Stimulated activated CD4-positive, alpha-beta T cell treated with anti-CD3 and anti-CD28 coated beads, Interleukin-4, amount 100 ng/mL, for 1 hour (primary cell): ENCODE measurements at places on chromosomes 13 and 19.

DNA sequence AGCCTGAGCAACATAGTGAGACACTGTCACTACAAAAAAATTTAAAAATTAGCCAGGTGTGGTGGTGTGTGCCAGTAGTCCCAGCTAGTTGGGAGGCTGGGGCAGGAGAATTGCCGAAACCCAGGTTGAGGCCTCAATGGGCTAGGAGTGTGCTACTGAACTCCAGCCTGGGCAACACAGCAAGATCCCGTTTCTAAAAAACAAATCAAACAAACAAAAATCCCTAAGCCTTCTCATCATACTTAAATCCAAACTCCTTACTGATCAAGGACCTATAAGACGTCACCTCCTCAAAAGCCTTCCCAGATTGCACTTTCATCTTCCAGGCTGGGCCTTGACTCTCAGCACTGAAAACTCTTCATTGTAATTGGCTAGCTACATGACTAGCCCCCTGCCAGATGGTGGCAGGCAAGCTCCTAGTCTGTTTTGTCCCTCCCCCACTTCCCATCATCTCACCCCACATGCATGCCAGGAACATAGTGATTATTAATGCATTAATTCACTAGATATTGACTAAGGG is 17.5 kb upstream of the NANOS3 start:
- DNase-seq: no peak

DNA sequence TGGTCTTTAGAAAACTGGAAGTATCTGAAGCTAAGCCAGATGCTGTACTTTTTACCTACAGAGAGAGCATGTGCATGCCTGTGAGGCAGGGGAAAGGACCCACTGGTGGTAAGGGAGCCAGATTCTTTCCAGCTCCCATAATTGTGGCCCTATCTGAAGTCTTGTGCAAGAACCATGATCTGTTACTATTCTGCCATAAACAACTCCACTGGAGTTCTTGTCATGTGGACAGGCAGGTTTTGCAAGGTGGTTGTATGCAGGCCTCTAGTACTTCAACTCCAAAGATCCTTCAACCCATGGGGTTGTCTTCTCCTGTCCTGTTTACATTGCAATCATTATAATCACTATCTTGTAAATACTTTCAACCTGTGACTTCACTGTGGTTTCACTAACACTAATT is 14.1 kb downstream of the PROSER1 start:
- DNase-seq: no peak

DNA sequence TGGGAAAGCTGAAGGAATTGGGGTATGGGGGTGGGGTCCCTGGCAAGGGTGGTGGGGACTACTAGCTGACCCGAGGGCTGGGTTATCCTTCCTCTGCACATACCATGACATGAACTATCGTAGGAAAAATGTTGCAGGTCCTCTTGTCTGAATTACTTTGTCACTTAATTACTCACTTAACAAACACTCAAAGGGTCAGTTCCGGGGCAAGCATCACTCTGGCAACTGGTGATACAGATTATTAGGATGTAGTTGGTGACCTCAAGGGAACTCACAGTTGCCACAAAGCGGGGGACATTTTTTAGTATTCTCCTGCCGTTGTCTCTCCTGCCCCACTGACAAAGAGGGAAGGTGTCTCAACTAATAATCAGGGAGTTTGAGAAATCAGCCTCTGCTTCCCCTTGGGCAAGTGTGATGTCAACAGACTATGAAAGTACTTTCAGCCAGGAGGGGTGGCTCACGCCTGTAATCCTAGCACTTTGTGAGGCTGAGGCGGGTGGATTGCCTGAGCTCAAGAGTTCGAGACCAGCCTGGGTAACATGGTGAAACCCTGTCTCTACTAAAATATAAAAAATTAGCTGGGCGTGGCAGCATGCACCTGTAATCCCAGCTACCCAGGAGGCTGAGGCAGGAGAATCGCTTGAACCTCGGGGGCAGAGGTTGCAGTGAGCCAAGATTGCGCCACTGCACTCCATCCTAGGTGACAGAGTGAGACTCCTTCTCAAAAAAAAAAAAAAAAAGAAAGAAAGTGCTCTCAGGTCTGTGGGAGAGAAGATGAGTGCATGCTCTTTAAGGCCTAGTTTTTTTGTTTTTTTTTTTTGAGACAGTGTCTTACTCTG is 10.3 kb downstream of the DNAJB1 start:
- DNase-seq: no peak

DNA sequence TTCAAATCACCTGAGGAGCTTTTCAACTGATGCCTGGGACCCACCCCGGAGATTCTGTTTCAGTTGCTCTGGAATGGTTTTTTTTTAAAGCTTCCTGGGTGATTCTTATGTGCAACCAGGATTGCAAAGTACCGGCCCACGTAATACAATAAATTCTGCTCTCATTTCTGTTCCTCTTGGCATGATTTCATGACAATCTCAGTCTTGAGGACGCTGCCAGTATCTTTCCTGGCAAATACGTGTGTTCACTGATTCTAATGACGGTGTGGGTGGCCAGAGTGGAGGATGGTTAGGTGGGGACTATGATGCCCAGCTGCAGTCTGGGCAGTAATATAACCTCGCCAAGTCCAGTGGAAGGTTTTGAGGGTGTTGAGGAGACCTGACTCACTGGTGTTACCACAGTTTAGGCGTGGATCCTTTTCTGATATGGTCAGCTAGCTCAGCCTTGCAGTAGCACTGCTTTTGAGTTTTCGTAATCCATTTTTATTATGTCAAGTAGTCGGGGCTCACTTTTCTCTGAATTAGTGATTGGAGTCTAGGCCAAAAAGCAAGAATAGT is 49.4 kb downstream of the FAM124A start:
- no peak for DNase-seq

GRCh38 chr13:83536941-83537340 is 345.3 kb downstream of the SLITRK1 start:
- DNase-seq: no peak

GRCh38 chr19:47135156-47135555 is 4.5 kb downstream of the SAE1 start:
- DNase-seq: no peak

- DNase-seq: no peak
These were observed 575.0 kb downstream of the DIAPH3 start for GRCh38 chr13:59588717-59589067.

- DNase-seq: no peak
These were observed 724.0 kb upstream of the MIR17HG start for GRCh38 chr13:90623318-90624011.

GRCh38 chr13:100537486-100537885 is 51.1 kb downstream of the GGACT start:
- DNase-seq: no peak

GRCh38 chr13:73366241-73366640 is 307.4 kb downstream of the KLF5 start:
- DNase-seq: no peak

DNA sequence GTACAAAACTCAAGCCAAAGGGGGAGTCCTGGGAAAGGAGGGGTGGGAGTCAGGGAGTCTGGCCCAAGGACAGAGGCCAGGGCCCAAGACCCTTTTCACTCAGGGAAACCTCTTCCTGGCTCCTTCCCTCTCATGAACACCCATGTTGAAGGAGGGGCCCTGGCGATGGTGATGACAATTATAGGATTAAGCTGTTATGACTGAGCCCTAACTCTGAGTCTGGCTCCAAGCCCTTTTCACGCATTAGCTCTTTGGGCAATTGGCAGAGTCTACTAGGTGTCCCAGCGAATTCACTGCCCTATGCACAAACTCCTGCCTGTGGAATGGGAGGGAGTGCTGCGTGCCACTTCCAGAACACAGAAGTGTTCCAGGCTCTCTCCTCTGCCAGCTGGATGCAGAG is 20.7 kb downstream of the ZNF575 start:
- DNase-seq: no peak

DNA sequence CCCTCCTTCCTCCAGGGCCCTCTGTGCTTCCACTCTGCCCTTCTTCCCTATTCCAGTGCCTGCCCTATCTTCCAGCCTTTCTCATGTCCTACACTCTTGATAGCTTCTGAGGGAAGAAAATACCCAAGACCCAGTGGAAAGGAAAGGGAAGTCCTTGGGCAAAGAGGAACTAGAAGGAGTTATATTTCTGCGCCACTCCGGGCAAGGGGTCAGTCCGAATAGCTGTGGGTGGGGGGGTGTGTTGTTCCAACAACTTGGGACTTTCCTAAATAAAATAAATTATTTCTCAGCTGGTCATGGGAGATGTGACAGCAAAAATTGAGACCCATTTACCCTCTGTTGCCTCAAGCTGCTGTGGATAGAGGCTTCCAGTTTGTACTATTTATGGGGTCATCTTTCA is 23.2 kb downstream of the CABP5 start:
- no peak for DNase-seq

DNA sequence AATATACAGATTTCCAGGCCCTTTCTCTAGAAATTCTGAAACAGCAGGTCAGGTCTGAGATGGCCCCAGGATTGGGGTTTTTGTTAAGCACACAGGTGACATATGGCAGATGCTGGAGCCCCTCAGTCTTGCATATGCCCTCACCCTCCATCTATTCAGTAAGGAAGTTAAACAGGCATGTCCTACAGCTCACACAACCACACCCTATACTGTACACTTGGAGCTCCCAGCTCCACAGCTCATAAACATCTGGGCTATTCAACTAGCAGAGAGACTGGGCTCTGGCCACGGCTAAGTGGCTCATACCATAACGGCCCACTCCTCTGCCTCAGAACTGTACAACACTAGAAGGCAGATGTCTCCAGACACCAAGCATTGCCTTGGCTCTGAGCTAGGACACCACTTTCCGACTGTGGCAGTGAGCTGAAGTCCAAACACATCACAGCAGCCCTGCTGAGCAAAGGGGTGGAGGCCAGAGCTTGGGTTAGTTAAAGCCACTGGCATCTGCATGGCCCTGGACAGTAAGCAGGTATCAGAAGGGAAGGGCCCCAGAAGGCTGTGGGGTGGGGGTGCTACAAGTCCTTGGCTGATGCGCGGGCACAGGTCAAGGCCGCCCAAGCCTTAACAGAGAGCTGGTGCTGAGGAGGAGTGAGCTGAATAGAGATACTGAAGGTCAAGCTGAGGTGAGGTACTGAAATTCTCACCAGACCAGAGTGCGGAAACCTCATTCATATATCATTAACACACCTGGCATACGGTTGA is 79.1 kb downstream of the ABCC4 start:
- no peak for DNase-seq

DNA sequence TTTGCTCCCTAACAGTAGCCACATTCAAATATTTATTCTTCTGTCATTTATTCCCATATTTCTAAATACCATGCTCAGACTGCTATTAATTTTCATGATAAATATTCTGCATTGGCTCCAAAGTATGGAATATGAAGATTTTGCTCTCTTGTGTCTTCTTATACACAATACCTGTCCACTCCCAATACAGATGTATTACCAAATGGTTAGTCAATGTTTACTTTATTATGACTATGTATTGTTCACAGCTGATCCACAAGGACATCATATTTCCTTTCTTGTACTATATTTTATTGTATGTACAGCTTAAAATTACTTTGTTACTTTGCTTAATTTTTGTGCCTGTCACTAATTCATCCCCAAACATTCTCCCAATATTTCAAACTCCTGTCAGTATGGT is 322.3 kb downstream of the OXGR1 start:
- no peak for DNase-seq

DNA sequence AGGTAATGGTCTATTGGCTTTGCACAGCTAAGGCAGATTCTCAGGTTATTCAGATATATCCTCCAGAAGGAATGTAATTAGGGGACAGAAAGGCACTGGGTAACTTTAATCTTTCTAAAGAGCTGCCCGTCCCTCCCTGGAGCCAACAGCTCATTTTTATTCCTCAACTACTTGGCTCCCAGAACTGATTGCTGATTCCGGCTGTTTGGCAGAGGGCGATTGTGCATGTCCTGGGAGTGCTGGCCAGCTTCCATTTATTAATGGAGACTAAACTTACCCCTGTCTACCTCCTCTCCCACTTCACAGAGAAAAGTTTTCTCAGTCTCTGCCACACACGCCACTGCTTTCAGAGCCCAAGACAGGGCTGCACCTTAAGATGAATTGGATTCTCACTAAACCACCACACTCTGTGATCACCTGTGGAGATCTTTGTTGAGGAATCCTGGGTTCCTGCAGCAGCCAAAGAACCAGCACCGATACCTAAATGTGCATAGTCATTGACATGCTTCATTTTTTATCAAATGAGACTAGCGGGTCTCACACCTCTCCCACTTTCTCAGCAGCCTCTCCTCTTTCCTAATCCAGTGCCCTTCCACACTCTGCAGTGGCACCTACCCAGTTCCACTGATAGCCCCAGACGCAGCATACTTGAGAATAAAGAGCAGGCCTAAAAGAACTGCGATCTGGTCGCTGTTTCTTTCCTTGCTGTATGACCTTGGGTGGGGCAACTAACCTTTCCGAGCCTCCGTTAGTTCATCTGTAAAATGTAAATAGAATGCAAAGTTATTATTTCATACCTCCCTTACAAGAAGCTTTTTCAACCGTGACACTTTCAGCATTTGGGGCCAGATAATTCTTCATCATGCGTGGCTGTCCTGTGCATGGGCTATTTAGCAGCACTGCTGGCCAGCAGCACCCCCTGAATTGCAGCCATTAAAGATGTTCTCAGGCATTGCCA is 648.7 kb downstream of the UQCRFS1 start:
- no peak for DNase-seq

DNA sequence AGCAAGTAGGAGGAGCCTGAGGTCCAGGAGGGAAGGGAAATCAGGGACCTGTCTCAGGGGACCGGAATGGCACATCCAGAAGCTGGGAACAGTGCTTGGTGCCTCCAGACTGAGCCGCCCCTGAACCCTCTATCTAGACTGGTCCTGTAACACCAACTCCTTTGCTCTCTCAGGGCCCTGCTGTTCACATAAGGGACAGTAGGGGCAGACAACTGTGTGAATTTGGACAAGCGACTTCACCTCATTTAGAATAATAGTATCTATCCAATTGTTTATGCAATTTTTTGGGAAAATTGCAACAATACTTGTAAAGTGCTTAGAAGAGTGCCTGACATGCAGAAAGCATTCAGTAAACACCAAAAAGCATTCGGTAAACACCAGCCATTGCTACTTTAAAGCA is 14.0 kb downstream of the SYMPK start:
- no peak for DNase-seq

- no peak for DNase-seq
These were observed 19.2 kb downstream of the SBNO2 start for GRCh38 chr19:1154731-1155351.

DNA sequence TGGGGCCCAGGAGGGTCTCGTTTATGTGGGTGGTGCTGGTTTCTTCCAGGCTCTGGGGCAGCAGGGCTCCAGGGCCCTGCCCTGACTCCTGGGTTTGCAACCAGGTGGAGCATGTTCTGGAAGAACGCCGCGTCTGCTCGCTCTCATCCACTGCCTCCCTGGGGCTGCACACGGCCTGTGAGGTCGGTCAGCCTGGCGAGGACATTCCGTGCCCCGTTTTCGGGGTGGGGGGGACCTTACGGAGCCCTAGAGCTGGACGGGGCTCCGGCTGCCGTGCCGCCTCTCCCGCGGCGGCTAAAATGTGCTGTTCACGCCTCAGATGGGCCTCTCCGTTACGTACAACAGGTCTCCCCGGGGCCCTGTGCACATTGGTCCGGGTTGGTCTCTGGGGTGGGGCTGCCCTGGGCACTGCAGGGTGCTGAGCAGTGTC is 3.3 kb downstream of the GNA11 start:
- DNase-seq: no peak

GRCh38 chr13:51579676-51580075 is 4.6 kb upstream of the WDFY2 start:
- no peak for DNase-seq

GRCh38 chr13:98393873-98394272 is 183.0 kb downstream of the STK24 start:
- no peak for DNase-seq

GRCh38 chr13:108957369-108958012 is 328.1 kb downstream of the MYO16 start:
- no peak for DNase-seq

- no peak for DNase-seq
These were observed 439.8 kb downstream of the TDRD3 start for GRCh38 chr13:60836821-60837220.
